H4 (cell line): ENCODE measurements at places on chromosomes 7 and 10. TPM values are rescaled to one million over a fixed set of nuclear protein-coding genes. Genes with fewer than 3 reads are reported as not detected.

GRCh38 chr7:83672157-83672556 lies 23.2 kb upstream of the SEMA3E start:
- no peak for DNase-seq

- DNase-seq: peak; percentile 67
These were observed 74.8 kb downstream of the DNAJB6 start for GRCh38 chr7:157411580-157411979.

DNA sequence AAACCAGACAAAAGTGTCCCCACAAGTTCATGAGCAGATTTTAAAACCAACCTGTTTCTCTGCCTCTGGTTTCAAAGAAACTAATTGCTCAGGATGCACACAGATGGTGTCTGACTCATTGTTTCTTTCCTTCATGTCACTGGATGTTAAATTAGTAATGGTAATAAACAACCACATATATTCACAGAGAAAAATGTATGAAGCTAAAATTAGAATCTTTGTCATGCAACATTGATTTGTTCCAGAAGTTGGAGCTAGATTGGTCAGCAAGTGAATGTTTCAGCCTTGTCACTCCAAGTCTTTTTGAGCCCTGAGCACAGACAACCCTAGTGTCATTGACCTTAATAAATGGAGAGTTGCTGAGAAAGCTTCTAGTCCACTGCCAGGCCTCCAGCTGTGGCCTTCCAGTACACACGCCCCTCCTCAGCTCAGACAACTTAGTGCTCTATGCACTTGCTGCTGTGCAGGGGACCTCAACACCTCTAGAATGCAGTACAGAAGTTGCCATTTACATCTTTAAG lies 175.9 kb downstream of the CCDC71L start:
- no peak for DNase-seq

DNA sequence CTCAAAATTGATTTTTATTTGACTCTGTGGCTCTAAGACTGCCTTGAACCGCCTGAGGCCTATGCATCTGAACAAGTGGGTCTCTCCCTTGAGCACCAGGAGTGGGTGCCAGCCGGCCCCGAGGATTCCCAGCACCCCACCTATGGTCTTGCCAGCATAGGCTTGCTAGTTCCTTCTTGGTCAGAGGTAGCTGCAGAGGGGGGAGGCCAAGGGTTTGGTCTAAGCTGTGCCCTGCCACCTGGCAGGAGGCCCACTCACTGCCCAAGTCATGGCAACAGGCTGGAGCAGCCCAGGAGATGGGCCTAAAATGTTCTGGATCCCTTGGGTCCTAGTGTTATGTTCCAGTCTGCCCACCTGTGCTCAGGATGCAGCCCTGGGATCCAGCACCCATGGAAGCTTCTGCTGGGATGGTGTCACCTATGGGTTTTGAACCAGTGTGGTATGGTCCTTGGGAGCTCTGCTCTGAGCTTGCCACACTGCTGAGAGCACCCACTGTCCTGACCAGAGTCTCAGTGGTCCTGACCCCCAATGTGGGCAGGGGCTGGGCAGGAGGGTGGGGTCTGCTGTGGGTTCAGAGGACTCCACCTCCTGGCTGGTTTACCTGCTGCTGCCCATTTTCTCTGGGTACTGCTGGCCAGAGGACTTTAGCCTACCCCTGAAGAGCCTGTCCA lies 12.6 kb downstream of the YKT6 start:
- DNase-seq: no peak

SNCG gene
- total RNA-seq: 1.7 and 2.2 TPM in 2 replicates

ASAH2 gene
- total RNA-seq: 0.31 and 3.8 TPM in 2 replicates

- DNase-seq: no peak
These were observed 108.1 kb downstream of the ANLN start for GRCh38 chr7:36497775-36498174.

DNA sequence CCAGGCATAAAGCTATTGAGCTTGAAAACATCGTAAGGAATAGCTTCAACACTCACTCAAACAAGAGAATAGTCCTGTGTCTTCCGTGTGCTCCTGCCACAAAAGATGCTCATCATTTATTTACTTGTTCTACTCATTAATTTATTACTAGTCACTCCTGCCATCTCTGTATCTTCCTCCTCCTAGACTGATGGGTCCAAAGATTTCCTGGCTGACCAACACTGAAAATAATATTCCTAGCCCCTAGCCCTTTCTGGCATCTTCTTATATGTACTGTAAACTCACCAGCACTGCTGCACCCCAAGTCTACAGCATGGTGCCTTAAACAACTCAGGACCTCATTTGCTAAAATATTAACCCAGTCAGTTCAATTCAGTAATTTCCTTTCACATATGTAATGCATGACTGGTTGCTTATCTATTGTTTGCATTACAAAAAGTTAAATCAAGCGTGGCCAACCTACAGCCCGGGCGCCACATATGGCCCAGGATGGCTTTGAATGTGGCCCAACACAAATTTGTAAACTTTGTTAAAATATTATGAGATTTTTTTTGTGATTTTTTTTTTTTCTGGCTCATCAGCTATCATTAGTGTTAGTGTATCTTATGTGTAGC lies 86.7 kb upstream of the GSDME start:
- DNase-seq: no peak

VAX1 gene
- not detected in 2 replicates for total RNA-seq

- DNase-seq: no peak
These were observed 328.3 kb upstream of the TEX47 start for GRCh38 chr7:89123871-89124270.

COL28A1 gene
- total RNA-seq: not detected in 2 replicates

- DNase-seq: no peak
These were observed 103.0 kb downstream of the COBL start for GRCh38 chr7:51213618-51214017.

CDCA7L gene
- total RNA-seq: 109 and 114 TPM in 2 replicates

DNA sequence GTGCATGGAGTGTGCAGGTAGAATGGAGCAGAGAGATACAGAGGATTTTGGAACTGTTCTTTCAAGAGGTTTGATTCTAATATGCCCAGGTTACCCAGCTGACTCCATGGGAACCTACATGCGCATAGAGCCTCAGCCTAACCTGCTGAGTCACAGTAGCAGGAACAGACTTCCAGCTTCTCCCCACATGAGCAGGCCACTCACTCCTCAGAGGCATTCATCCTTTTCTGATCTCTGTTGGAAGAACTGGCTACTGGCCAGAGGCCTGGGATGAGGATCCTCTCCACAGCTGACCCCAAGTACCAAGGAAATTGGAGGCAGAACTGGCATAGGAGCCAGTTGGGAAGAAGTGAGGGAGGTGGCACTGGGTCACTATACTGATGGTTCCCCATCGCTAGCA lies 17.9 kb upstream of the CCSER2 start:
- DNase-seq: peak; percentile 47

GRCh38 chr10:11874568-11875493 lies 51.7 kb downstream of the PROSER2 start:
- peak; percentile 21 for DNase-seq

- no peak for DNase-seq
These were observed 560.3 kb downstream of the SDK1 start for GRCh38 chr7:3861386-3861785.

CDHR1 gene
- 0.29 and 0.37 TPM in 2 replicates for total RNA-seq

DNA sequence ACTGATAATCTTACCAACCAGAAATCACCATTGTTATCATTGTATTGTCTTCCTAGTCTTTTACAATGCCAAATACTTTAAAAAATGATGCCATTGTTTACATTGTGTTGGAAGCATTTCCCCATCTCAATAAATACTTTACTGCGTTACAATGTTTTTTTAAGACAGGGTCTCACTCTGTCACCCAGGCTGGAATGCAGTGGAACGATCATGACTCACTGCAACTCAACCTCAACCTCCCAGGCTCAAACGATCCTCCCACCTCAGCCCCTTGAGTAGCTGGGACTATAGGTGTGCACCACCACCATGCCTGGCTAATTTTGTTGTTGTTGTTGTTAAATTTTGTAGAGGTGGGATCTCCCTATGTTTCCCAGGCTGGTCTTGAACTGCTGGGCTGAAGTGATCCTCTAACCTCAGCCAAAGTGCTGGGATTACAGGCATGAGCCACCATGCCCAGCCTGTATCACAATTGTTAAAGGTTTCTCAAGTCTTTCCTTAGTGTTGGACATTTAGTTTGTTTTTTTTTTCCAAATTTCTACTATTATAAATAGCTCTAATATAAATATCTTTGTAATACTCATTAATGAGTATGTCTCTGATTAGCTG lies 13.5 kb downstream of the LRMDA start:
- no peak for DNase-seq

GRCh38 chr10:6204063-6204340 lies 1.3 kb downstream of the PFKFB3 start:
- no peak for DNase-seq

FAM13C gene
- 3.9 and 8.1 TPM in 2 replicates for total RNA-seq

SPAG6 gene
- 0.21 TPM in 1 of 2 replicates, not detected in the other for total RNA-seq

DNA sequence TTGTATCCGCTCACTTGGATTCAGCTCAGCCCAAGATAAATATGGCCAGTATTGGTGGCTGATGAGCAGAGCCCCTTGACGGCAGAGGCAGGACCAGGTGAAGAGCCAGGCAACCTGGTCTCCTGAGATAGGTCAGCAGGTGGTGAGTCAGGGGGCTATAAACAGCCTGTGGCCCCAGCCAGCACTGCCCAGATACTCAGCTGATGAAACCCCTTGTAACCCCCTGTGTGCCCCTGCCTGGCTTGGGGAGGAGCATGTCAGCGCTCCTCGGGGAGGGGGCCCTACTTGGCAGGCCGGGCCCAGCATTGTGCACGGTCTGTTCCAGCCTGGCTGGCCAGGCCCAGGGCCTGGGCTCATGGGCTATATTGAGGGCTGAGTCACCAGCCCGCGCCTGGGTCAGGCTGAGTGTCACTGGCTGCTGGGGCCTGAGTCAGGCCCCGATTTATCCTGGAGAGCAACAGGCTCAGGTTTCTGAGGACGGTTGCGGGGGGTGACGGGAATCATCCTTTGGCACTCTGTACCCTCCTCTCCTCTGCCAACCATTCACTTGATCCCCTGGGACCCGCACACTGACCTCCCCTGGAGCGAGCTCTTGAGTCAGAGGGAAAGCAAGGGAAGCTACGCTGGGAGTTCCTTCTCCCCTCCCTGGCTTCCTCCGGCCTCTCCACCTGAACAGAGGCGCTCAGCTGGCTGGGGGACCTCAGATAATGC lies 2.8 kb upstream of the FLNC start:
- DNase-seq: no peak

MRLN gene
- total RNA-seq: not detected in 2 replicates

DNA sequence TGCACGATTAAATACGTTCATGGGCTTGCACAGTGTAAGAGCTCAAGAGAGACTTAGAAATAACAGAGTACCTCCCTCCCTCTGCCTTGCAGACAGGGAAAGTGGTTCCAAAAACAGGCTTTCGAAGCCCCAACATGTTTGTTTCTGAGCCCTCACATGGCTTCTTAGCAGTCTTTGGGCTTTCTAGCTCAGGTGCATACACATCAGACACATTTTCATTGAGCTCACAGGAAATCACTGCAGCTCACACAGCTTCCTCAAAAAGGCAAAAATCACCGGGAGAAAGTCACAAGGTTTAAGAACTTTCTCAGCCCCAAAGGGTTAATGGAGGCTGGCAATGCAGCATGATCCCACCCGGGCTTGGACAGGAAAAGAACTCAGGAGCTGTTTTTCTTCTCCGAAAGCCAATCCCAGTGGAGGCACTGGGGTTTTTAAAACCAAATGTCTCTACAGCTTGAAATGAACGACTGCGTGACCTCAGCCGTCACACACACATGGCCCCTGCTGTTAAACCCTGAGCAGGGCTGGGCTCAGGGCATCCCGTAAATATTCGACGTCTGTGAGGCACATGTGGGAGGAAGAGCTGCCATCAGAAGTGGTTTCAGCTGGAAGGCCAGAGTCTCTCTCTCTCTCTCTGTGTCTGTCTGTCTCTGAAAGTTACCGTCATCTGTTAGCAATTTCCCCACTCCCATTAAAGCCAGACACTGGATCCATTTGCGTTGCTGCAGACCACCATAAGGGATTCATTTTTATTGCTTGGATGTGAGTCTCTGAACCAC lies 69.7 kb downstream of the CALML3 start:
- DNase-seq: no peak

CHST15 gene
- 4.0 and 6.8 TPM in 2 replicates for total RNA-seq

DNA sequence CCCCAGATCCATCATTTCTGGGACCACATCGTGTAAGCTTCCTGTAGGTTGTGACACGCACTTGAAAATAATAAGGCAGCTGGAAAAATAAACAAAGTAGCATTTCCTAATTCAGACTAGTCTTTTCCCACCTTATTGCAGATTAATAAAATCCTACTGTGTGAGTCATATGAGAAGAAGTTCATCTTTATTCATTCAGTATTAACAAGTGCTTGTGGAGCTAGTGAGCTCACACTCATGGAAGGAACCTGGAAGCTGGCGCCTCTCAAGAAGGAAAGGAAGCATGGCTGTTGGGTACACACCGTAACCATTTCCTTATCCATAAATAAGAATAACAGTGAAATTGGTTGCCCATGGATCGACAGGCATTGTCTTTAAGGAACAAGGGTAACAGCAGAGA lies 152.6 kb upstream of the PFKP start:
- DNase-seq: no peak

GRCh38 chr10:120555842-120556532 lies 99.0 kb downstream of the PLPP4 start:
- DNase-seq: no peak

- no peak for DNase-seq
These were observed 13.9 kb downstream of the CREB3L2 start for GRCh38 chr7:137987968-137988367.

GRCh38 chr7:135801045-135801693 lies 52.6 kb upstream of the FAM180A start:
- DNase-seq: peak; percentile 69

- peak; percentile 55 for DNase-seq
These were observed 6.9 kb upstream of the HYCC1 start for GRCh38 chr7:23020742-23021401.

DNA sequence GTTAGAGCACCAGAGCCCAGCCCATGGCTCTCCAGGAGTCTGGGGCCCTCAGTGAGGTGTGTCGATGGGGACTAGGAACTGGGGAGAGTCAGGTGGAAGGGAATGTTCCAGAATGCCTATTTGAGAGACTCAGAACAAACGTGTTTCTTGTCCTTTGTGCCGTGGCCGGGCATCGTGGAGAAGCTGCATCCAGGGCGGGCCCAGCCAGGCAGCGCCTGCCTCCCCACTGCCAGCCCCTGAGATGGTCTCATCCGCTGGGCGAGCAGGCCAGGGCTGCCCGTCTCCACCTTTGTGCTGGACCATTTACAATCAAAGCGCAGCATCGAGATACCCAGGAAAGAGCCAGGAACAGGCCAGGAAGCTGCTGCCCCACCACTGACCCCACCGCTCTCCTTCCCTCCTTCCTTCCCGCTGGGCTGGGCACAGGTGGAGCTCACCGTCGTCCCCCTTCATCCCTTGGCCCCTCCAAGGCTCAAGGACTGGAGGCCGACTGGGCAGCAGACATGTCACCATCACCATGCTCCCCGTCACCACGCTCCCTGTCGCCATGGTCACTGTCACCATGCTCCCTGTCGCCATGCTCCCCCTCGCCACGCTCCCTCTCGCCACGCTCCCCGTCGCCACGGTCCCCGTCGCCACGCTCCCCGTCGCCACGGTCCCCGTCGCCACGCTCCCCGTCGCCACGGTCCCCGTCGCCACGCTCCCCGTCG lies 71.1 kb upstream of the ADGRA1 start:
- no peak for DNase-seq

DNA sequence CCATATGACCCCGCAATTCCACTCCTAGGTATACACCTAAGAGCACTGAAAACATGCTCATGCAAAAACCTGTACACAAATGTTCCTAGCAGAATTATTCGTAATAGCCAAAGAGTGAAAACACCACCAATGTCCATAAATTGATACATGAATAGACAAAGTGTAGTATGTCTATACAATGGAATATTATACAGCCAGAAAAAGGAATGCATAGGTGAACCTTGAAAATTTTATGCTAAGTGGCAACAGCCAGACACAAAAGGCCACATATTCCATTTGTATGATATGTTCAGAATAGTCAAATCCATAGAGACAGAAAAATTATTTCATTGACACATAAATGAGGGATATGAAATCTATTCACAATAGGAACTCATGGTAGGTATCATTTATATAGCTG lies 81.0 kb upstream of the NOBOX start:
- DNase-seq: no peak

VGF gene
- 3.6 and 7.1 TPM in 2 replicates for total RNA-seq
